Skin of body (tissue), 3 donors: ENCODE measurements at places on chromosomes 5 and 9. TPM values are rescaled to one million over a fixed set of nuclear protein-coding genes. Genes with fewer than 3 reads are reported as not detected.

Gene IFNA4
- total RNA-seq = not detected

DNA sequence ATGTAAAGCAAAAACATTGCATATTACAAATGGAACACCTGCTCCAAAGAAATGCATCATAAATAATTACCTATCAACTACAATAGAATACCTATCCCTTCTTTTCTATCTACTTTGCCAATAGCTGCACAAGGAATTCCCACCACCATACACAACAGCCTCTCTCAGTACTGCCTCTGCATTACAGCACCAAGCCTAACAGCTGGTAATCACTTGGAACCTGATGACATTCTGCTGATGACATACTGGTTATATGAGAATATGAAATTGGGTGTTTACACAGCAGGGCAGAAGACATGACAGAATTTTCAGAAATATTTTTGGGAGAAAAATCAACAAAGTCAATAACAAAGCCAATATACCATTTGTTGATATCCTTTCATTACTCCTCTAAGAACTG is 43.2 kb downstream of the PSMB7 start:
- peak; percentile 22 for DNase-seq

Gene PCDHB5
- 2.7 TPM for total RNA-seq

Gene HAVCR2
- 8.1 TPM for total RNA-seq
